ENCODE measurements at places on chromosomes 1 and 21. TPM values are rescaled to one million over a fixed set of nuclear protein-coding genes. Genes with fewer than 3 reads are reported as not detected.

DNA sequence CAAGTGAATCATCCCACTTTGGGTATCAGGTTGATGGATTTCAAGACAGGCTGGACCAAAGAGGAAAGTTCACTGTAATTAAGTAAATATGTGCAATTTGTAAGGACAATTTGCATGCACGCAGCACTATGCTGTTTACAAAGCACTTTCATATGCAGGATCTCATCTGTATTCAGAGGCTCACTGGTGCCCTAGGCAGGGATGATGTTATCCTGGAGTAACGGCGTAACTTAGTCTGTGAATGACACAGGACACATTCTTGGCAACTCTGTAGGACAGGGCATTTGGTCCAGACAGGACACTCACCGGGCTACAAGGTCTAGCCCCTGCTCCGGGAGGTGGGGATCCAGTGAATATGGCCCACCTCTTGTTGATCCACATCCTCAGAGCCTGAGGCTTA is 365.4 kb upstream of the DUSP10 start:
- no peak for DNase-seq

DNA sequence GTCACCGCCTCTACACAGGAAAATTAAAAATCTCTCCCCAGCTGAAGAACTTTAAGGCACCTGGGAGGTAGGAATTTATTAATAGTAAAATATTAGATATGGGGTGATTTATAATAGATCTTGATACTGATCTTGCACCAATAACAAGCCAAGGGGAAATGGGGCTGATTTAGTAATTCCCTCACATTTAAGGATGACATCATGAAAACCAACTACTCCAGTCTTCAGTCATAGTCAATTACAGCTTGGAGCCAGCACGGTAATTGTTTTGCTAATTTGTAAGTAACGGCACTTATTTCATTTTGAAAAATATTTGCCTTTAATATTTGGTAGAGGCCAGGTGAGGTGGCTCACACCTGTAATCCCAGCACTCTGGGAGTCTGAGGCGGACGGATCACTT is 92.8 kb downstream of the TGFBR3 start:
- no peak for DNase-seq

DNA sequence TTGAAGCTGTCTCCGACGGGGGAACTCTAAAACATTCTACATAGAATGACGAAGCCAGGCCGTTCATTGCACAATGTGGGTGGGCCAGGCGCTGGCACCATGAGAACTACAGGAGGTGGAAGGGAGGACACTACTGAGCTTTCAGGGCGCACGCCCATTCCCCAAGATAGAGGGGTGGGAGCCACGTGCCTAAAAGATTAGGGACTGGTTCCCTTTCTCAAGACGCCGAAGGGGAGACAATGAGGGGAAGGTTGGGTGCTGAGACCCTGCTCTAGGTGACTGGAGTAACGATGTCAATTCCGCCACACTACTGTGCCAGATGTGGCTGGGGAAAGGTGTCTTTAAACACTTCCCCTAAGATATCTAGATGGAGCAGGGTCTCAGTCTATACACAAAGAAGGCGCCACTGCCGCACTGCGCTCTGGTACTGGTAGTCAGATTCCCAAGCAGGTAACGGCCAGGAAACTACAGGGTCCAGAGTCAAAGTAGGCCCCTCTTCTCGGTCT is 782 bp downstream of the CSDE1 start:
- DNase-seq, result no peak

DNA sequence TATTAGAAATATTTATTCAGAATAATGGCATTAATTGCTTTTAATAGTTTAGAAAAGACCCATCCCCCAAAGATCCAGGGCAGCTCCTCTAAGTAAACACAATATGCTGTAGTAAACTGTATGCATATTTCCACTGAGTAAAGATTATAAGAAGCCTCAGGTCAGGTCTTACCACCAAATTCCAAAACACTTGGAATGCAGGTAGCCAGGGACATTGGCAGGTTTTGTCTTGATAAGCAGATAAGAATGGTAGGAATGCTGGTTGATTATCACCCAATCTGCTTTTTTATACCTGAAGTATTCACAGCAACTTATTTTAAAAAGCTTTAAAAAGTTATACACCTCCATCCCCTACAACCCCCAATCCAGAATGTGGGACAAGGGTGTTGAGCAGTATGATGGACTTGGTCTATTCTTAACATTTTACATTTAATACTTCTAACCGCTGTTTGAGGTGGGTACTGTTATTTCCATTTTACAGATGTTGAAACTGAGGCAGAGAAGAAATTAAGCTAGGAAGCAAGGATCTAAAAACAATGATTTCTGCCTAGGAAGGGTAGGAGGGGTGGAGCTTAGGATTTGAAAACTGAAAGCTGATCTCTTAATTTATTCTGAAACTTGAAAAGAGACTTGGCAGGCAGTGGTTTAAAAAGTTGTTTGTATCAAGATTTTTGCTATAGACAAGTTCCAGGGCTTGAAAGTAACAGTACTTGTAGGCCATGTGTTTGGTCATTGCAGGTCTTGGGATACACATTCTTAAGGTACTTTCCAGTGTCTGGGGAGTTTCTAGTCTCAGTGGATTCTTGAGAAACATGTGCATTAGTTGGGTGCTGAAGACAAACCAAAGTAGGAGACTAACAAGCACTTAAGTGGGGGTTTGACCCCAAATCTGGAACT is 15.6 kb upstream of the THEM4 start:
- DNase-seq, result peak; percentile 33

DNA sequence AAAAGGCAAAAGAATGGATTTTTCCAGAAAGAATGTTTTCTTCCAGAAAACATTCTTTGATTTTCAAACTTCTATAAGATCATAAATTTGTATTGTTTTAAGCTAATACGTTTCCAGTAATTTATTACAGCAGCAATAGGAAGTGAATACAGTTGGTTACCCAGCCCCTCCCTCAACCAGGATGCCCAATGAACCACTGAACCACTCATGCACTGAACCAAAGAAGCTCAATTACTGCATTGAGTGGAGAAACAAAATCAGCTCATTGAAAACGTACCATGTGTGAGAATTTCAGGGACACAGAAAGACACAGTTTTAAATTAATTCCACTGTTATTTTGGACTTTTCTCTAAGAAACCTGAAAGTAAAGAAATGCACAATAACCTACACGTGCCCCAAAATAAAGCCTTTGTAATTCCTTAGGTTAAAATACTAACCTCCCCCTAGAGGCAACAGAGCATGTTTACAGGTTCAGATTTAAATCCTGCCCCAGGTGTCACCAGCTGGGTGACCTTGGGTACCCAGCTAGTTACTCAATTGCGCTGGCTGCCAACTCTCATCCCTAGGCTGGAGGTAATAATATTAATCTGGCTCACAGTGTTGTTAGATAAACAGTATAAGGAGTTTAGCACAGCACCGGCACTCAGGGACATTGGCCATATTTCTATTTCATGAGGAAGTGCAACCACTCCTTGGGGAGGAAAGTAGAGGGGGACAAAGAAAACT is 111.7 kb downstream of the NMNAT2 start:
- DNase-seq, result peak; percentile 13

GRCh38 chr1:108502624-108503023 is 52.5 kb downstream of the NBPF6 start:
- no peak for DNase-seq

DNA sequence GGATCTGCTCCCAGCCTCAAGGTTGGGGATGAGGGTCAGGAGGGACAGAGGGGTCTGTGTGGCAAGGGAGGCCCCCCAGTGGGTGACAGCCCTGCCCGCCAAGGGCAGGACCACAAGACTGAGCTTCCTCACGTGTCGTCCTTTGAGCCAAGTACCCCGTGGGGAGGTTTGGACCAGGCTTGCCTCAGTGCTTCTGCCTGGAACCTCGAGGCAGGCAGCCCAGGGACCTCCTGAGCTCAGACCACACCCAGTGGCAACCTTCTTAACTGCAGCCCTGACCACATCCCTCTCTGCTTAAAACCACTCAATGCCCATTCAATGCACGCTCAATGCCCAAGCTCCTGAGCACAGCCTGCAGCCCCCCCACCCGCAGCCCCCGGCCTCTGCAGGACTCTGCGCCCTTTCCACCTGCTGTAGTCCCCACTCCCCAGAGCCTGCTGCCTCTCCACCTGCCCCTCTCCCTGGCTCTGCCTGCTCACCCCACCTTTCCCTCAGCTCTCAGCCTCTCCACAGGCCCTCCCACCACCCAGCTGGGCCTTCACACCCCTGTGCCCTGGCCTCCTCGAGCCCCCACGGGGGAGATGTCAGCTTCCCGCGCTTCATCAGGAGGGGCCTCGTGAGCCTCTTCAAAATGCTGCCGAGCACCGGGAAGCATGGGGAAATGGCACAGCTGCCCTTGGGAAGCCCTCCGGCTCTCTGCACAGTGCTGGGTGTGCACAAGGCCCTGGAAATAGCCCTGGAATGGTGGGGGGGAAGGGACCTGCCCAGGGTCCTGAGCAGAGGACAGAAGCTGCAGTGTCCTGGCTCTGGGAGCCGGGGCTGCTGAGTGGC is 129.3 kb upstream of the VAMP3 start:
- DNase-seq, result no peak

DNA sequence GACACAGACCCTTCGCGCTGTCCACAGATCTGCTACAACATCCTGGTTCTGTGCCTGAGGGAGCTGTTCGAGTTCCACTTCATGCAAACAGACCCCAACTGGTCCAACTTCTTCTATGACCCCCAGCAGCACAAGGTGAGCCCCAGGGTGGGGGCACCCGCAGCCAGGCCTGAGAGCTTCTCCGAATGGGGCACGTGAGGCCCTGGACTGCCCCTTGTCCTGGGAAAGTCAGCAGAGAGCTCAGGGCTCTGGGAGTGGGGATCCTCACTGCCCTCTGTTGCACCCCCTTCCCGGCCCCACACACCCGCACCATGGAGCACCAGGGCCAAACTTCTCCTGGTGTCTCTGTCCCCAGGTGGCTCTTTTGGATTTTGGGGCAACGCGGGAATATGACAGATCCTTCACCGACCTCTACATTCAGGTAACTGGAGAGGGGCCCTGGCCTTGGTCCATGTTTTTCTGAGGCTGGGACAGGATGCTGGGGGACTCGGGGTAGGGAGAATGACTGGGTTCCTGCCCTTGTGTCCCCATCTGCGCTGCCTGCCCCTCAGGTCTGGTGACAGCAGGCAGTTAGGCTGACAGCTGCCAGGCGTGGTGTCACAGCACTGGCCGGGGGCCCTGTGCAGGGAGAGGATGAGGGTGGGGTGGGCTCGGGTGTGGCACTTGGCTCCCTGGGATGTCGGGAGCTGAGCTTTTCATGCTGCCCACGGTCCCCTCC is 44.6 kb downstream of the COQ8A start:
- no peak for DNase-seq

- no peak for DNase-seq
Measured at GRCh38 chr1:21317035-21317689, 26.9 kb upstream of the ECE1 start.

GRCh38 chr1:5599541-5599940 is 392.7 kb downstream of the NPHP4 start:
- DNase-seq, result no peak

- no peak for DNase-seq
Measured at GRCh38 chr1:201850053-201850397, 21.1 kb downstream of the IPO9 start.

DNA sequence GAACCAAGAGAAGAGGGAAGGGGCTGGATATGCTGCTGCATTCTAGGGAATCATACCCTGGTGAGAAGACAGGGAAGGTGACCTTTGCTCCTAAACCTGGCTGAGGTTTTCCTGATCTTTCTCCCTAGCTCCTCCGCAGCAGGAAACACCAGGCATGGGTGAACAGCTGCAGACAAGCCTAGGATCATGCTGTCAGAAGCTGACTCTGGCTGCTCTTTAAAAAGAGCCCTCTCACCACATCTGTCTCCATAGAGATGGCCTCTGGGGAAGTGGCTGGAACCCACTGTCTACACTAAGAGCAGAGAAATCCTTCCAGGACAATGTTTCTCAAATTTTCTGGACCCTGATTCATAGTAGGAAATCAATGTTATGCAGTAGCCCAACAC is 57.6 kb downstream of the CD34 start:
- DNase-seq, result no peak

DNA sequence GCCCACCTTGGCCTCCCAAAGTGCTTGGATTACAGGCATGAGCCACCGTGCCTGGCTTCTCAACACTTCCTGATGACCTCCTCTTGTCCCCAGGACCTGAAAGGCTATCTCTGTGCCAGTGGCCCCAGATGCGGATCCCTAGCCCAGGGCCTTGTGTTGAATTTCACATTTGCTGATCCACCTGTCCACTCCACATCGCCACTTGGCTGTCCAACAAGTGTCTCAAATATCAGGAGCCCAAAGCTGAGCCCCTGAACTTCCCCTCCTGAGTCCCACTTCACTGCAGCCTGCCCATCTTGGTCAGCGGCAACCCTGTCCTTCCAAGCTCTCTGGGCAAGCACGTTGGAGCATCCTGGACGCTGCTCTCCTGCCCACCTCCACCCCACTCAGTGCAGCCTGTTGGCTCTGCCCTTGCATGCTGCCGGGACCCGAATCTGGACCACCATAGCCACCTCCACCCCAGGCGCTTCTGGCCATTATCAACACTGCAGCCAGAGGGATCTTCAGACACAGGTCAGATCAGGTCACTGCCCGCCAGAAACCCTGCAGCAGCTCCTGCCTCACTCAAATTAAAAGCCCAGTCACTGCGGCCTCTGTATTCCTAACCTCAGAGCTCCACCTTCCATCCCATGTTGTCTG is 352.5 kb upstream of the VAMP3 start:
- DNase-seq, result no peak

DNA sequence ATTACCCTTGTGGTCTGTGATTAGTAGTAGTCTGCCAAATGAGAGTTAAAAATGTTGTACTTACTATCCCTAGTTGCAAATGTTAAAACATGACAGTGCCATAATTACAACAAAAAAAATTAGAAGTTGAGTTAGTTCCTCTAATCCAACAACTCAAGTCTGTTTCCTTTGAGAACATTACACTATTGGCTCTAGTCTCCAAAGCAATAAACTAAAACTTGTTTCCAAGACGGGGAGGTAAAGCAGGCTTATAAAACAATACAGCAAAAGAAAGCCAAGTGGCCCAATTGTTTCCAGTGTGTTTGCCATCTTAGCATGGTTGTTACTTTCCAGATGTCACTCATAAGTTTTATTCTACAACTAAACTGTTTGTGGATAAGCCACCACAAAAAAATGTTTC is 11.6 kb downstream of the KYAT3 start:
- no peak for DNase-seq

GRCh38 chr1:159548126-159548525 is 12.3 kb upstream of the OR10J5 start:
- DNase-seq, result no peak

DNA sequence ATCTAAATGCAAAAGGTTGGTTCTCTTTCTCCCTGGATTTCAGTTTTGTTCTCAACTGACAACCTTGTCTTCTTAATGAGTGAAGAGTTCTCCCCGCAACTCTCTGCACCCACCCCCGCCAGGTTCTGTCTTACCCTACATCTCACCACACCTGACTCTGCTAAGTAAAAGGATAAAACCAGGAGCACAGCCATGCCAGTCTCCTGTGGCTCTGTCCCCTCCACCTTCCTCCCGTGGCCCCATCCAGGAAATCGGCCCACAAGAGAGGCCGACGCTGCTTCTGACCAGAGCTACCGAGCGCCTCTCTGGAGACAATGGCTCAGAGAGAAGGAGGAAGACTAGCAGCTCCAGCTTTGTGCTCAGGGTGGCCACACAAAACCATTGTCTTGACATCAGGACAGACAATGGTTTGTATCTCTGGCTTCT is 72.2 kb downstream of the PLEKHA6 start:
- no peak for DNase-seq

- DNase-seq, result no peak
Measured at GRCh38 chr1:247104965-247105364, 809 bp upstream of the ZNF669 start.

Gene KIAA0319L
- polyA plus RNA-seq, result 36.1 TPM

Gene ITLN2
- not detected for polyA plus RNA-seq

Gene ERG
- polyA plus RNA-seq, result not detected

Gene DSCAM
- not detected for polyA plus RNA-seq

Gene KRTAP11-1
- polyA plus RNA-seq, result not detected

Gene LAD1
- polyA plus RNA-seq, result not detected

Gene CFAP57
- polyA plus RNA-seq, result 0.07 TPM

Gene VWA5B1
- not detected for polyA plus RNA-seq

Gene C1QC
- polyA plus RNA-seq, result not detected

Gene HRNR
- polyA plus RNA-seq, result not detected
